NCI-H1930 (cell line): ENCODE measurements at places on chromosomes 5 and 9.
A peak's percentile ranks its signal among the peaks of the same experiment; 100 is the strongest.

- DNase-seq = no peak
These were observed 2.3 kb downstream of the TTF1 start for GRCh38 chr9:132404228-132404881.

DNA sequence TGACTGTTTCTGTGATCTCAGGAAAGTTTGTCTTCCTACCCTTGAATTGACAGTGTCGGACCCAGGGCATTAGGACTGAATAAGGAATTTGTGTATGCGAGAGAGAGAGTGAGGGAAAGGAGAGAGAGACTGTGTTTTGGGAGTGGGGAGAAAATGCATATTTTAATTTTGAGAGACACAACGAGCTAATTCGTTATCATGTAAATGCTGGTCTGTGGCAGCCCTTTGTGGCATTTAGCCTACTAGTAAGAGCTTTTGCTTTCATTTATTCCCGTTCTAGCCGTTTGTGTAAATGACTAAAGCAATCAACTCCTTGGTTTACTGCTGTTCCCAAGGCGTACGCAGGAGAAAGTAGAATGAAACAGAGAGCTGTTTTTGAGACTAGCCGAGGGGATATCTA lies 79.8 kb upstream of the MAMDC2 start:
- DNase-seq = no peak

GRCh38 chr9:4228606-4229005 lies 71.3 kb downstream of the GLIS3 start:
- DNase-seq = no peak

GRCh38 chr5:17799521-17799920 lies 165.3 kb downstream of the TAF11L14 start:
- DNase-seq = no peak

GRCh38 chr9:82524407-82524806 lies 535.8 kb downstream of the SPATA31D1 start:
- DNase-seq = no peak

GRCh38 chr5:102747386-102748166 lies 7.5 kb upstream of the PAM start:
- DNase-seq = no peak

GRCh38 chr9:38432922-38433510 lies 8.8 kb upstream of the IGFBPL1 start:
- DNase-seq = peak; percentile 30

GRCh38 chr5:129857116-129857515 lies 47.1 kb upstream of the CHSY3 start:
- DNase-seq = no peak

GRCh38 chr5:138663561-138663960 lies 88.4 kb upstream of the HSPA9 start:
- DNase-seq = no peak

- DNase-seq = no peak
These were observed 104.3 kb upstream of the PITX1 start for GRCh38 chr5:135138116-135138850.
